Urinary bladder (tissue), 4 donors: ENCODE measurements at places on chromosomes 1 and 21.

DNA sequence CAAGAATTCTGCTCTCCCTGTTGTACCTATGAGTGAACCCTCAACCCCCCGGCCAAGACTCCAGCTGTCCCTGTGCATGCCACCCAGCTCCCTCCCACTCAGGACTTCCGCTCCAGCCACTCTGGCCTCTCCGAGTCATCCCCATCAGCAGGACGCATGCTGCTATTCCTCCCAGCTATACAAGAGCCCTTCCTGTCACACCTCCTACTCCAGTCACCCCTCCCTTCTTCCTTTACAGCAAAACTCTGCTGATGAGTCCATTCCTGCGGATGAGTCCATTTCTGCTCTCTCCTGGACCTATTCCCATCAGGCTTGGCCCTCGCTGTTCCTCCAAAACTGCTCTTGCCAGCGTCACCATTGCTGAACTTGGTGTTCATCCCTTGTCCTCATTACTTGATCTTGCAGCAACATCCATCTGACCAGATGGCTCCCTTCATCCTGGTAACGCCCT, 42.2 kb downstream of the H3-3A start:
- DNase-seq = no peak

GRCh38 chr1:75770761-75771160, 15.3 kb upstream of the RABGGTB start:
- no peak for DNase-seq

GRCh38 chr1:151790940-151791651, 796 bp upstream of the TDRKH start:
- DNase-seq = no peak

DNA sequence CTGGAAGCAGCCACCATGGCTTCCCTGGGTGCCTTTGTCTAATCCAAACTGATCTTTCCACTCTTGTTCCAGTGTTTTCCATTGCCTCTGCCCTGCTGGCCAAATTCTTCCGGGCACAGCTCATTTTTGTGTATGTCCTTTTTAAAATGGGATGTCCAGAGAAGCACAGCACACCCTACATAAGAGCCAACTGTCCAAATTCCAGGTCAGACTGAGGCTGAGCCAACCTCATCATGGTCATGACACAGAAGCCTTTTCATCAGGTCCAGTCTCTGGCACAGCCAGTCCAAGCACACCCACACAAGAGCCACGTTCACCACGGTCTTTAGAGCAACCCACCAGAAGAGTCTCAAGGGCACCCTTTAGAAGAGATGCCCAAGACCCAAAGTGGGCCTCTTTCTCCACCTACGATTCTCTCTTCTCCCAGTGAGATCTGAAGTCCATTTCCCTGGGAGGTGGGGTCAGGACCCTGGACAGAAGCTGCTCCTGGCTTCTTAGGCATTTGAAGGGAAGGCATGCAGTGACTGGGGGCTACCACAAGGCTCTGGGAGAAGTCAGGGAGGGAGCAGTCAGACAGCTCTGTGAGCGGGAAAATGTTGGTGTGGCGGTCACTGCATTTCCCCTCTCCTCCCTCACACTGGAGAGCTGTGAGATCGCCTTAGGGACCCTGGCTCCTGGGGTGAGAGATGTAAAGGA, 53.2 kb downstream of the SYT2 start:
- no peak for DNase-seq

DNA sequence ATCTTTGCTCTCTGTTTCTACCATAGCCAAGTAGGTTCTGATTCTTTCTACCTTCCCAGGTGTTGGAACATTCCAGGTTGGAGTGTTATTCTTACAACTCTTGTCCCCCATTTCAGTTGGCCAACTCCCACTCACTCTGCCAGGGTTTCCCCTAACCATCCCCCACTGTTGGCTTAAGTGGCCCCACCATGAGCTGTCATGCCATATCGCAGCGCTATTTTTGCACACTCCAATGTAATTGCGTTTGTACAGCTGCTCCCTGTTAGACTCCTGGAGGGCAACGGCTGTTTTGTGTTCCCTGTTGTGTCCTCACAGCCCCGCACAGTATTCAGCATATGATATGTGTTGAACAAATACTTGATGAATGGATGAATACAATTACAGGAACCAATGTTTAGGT, 117.7 kb upstream of the ETS2 start:
- no peak for DNase-seq

DNA sequence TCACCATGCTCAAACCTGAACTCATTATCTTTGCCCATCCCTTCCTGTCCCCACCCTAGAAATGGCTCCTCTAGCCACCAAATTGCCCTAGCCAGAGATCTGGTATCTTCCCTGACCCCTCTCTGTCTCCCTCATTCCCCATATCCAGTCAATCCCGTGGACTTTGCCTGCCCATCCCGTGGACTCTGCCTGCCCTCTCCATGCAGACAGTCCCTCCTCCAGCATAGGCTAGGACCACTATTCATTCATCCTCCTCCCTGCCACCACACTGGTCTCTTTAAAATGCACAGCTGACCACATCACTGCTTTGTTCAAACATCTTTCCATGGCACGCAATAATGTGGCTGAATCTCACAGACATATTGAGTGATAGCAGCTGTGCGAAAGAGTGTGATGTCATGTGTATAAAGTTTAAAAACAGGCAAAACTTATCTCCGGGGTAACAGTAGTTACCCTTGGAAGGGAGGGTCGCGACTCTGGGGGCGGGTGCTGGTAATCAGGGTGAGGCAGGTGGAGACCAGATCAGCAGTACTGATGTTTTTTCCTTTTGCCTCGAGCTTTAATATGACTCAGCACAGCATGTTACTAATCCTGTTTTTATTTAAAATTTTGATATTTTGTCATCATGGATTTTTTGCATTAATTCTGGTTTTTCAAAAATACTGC, 4.8 kb upstream of the SLC2A1 start:
- DNase-seq = no peak
